ENCODE measurements at places on chromosomes 7 and 10. TPM values are rescaled to one million over a fixed set of nuclear protein-coding genes. Genes with fewer than 3 reads are reported as not detected.
A peak's percentile ranks its signal among the peaks of the same experiment; 100 is the strongest.

- no peak overlapping the region for H3K4me3 ChIP-seq
- no peaks in the 10 kb centered on the region for H3K27me3 ChIP-seq
- peaks cover 2% of the 10 kb centered on the region for H3K4me1 ChIP-seq
- no peak for DNase-seq
These were observed 150.2 kb downstream of the REEP3 start for GRCh38 chr10:63671317-63671937.

GRCh38 chr10:107814865-107815487, 650.5 kb upstream of the SORCS1 start:
- no peaks in the 10 kb centered on the region for H3K27me3 ChIP-seq
- peak; percentile 4 for DNase-seq
- H3K4me1 ChIP-seq: no peaks in the 10 kb centered on the region

Gene NUB1
- 46.6 TPM for total RNA-seq

GRCh38 chr10:116237970-116238369, 35.0 kb downstream of the GFRA1 start:
- no peak for DNase-seq
- no peak overlapping the region for H3K27ac ChIP-seq
- no peaks in the 10 kb centered on the region for H3K36me3 ChIP-seq
- no peak overlapping the region for H3K4me3 ChIP-seq
- peaks cover 2% of the 10 kb centered on the region for H3K27me3 ChIP-seq

DNA sequence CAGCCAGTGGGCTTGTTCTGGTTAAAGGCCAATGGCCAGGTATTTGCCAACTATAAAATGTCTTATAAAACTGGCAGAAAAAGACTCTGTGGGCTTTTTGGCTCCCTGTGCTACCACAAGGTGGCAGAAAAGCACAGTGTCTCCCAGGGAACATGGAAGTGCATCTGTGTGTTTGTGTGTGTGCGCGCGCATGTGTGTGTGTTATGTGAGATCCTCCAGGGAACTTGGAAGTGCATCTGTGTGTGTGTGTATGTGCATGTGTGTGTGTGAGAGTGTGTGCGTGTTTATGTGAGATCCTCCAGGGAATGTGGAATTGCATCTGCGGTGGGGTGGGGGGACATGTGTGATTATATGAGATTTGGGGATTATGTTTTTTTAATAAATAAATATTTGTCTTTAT, 30.2 kb upstream of the ABI1 start:
- H3K4me1 ChIP-seq: no peaks in the 10 kb centered on the region
- H3K4me3 ChIP-seq: no peak overlapping the region
- DNase-seq: peak; percentile 64
- peaks cover 1% of the 10 kb centered on the region for H3K36me3 ChIP-seq
- H3K27me3 ChIP-seq: no peaks in the 10 kb centered on the region

GRCh38 chr7:140611641-140612040, 29.0 kb downstream of the DENND2A start:
- no peaks in the 10 kb centered on the region for H3K36me3 ChIP-seq
- no peaks in the 10 kb centered on the region for H3K4me1 ChIP-seq
- H3K27me3 ChIP-seq: no peaks in the 10 kb centered on the region
- H3K4me3 ChIP-seq: no peak overlapping the region

Gene PLAU
- total RNA-seq: 0.26 TPM
